ENCODE measurements at places on chromosomes 1 and 21.

DNA sequence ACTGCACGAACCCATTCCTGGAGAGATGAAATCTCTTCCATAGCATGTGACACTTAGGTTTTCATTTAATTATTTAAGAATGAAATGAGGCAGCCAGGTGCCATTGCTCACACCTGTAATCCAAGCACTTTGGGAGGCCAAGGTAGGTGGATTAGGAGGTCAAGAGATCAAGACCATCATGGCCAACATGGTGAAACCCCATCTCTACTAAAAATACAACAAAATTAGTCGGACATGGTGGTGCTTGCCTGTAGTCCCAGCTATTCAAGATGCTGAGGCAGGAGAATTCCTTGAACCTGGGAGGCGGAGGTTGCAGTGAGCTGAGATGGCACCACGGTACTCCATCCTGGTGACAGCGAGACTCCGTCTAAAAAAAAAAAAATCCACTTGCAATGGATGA, 17.8 kb downstream of the L1TD1 start:
- no peak for DNase-seq

DNA sequence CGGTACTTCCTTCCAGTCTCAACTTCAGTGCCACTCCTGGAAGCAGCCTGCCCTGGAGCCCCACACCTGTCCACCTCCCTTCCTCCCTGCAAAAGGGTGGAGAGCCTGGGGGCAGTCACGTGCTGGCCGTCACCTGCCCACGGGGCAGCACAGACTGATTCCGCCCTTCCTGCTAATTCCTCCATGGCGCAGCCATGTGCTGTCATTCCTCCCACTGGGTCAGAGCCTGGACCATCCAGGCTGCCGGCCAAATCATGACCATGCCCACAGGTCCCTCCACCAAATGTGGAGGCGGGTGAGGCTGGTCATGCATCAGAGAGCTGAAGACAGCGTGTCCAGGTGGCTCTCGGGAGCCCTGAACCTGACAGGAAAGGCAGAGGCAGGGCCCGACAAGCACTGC, 24.4 kb upstream of the GPR153 start:
- DNase-seq = no peak

- DNase-seq = no peak
Measured at GRCh38 chr1:48018799-48019198, 21.6 kb upstream of the TRABD2B start.

DNA sequence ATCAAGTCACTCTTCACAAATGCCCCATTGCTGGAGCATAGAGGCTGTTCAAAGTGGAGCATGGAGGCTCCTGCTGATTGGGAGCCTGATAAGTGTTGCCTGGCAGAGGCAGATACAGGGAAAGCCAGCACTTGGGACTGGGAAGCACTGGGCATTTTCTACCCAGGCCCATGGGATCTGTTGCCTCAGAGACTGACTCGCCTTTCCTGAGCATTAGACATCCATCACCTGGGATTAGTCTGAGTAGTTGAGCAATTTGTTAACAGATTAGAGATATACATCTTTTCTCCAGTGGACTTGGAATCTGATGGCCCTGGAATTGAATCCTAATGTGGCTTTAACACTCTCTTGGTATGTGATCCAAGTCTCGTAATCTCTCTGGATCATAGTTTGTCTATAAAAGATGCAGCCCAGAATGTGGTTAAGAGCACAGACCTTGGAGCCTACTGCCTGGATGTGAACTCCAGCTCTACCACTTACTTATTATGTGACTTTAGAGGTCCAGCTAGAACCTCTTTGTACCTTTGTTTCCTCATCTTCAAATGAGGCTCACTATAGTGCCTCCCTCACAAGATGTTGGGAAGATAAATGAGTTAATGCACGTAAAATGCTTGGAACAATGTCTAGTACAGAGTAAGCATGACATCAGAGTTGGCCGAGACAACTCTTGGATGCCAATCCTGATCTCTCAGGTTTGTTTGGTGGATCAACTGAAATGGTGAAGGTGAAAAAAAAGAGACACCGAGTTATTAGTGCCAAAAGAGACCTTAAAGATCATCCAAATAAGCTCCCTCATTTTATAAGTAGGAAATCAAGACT, 38.3 kb upstream of the NRDC start:
- peak; percentile 80 for DNase-seq

GRCh38 chr1:66527686-66528085, 6.3 kb upstream of the SGIP1 start:
- peak; percentile 82 for DNase-seq

DNA sequence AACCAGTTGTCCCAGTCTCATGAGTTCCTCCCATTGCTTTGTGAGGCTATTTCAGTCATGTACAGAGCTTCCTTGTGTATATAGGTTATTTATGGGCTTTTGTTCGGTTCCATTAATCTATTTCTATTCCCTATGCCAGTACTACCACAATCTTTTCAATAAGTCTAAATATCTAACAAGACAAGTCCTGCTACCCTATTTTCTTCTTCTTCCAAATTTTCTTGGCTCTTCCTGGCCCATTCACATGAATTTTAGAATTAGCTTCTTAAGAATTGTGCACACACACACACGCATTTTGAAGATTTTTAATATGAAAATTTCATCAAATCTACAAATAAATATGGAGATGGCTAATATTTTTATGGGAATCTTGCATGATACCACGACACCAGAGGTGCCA, 33.8 kb upstream of the ATF3 start:
- no peak for DNase-seq

- DNase-seq = no peak
Measured at GRCh38 chr1:39540504-39541031, 36.0 kb downstream of the PABPC4 start.

DNA sequence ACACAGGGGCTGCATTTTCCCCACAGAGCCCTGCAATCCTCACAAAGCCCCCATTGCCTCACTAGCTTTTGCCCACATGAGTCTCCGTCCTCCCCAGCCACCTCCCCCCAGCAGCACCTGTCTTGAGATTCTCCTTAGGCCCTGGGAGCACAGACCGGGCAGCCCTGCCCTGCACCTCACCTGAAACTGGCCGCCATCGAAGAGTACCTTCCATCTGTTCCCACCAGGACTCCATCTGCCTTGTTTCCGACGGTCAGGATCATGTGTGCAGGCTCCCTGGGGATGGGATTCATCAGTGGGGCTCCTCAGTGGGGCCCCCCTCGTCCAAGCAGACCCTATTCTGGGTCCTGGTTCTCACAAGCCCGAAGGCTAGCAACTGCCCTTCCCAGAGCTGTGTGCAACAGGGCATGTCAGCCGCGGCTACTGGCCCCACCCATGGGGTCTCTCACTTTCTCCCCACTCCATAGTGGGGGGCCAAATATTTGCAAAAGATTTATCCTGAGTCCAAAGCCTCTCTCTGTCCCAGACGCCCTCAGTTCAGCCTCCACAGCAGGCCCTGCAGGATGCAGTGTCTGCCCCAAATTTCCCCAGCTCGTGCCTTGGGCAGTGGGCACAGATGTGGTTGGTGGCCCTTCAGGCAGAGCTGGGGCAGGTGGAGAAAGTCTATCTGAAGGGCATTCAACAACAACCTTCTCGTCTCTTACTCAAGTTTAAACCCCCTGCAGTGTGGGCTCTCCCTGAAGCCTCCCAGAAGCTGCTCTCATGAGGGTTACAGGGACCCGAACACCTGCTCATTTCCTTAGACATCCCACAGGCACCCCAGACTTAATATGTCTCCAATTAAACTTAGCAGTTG, 4.8 kb downstream of the PDZK1IP1 start:
- DNase-seq = no peak

GRCh38 chr1:83746234-83746633, 252.7 kb downstream of the TTLL7 start:
- DNase-seq = no peak

DNA sequence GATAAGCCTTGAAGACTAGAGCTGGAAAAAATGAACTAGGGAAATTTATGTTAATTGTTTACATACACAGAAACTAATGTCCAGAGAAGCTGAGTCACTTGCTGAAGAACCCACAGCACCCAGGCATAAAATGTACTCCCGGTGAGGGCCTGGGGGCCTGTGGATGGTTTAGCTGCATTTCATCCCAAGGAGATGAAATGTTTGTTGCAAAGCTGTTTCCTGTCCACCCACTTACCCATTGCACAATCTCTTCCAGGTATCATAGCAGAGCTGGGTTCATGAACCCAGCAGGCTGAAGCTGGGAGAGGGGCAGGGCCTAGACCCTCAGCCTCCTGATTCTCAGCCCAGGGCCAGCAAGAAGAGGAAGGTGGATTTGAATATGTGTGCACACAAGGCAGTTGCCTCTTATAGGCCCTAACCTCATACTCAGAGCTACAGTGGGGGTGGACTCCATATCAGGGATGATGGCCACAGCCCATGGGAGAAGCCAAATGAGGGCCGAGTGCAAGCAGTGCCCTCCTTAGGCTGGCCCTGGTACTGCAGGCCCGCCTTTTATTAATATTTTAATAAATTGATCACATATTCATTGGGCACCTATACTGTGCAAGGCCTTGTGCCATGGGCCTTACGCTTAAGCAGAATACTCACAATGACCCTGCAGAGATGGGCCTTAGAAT, 110.8 kb downstream of the LACTBL1 start:
- peak; percentile 72 for DNase-seq

- no peak for DNase-seq
Measured at GRCh38 chr1:93756657-93757056, 75.0 kb upstream of the BCAR3 start.

DNA sequence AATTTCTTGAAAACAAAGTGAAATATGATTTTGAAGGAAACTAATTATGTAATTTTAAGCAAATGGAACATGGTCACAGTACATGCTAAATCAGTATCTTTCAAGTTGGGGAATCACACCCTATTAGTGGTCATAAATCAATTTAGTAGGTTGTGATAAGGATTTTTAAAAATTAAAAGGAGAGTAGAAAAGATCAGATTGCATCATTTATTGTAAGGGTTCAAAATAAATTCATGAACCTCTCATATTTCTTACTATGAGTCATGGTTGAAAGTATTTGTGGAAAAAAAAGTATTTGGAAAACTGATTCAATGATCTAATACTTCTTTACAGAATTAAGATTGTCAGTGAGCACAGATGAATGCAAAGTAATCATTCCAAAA, 14.6 kb downstream of the ADSS2 start:
- DNase-seq = peak; percentile 56

GRCh38 chr1:36151134-36151844, 2.0 kb upstream of the TRAPPC3 start:
- no peak for DNase-seq

DNA sequence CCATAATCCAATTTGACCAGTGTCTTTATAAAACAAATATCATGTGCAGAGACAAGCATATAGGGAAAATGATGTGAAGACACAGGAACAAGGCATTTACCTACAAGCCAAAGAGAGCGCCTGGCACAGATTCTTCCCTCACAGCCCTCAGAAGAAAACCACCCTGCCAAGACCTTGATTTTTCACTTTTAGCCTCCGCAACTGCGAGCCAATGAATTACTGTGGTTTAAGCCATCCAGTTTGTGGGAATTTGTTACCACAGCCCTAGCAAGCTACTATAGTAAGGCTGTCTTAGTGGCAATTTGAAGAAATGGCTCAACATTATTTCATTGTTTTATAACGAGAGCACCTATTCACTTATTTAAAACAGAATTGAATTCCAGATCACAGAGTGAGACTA, 85.7 kb upstream of the CCDC190 start:
- DNase-seq = no peak

- DNase-seq = no peak
Measured at GRCh38 chr1:157008502-157008901, 37.0 kb downstream of the ARHGEF11 start.

DNA sequence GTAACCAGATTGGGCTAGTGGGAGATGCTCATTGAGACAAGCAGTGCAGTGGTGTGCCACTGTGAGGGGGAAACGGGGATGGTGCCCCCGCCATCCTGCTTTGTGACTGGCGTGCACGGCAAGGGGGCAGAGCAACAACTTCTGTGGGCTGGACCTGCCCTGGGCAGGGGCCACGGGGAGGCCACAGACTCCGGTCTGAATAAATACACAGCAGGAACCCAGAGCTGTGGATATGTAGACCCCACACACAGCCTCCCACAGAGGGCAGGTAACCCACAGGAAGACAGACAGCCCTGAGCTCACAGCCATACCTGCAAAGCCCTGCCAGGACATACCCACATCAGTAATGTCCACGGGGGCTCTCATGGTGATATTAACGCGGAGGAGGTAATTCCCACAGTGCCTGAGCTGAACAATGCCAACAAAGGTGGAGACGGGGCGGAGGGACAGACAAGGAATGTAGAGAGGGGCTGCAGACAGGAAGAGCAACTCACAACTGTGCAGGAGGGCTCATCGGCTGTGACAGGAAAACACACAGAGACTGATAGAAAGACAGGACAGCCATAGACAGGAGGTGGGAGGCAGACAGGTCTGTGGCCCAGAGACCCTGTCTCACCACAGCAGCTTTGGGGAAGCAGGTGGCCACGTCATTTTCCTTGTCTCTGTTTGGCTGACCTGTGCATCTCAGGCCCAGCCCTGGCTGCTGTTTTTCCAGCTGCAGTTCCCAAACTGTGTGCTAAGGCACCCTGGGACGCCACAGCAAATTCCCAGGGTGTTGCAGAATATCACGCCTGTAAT, 4.9 kb upstream of the WNT3A start:
- no peak for DNase-seq

DNA sequence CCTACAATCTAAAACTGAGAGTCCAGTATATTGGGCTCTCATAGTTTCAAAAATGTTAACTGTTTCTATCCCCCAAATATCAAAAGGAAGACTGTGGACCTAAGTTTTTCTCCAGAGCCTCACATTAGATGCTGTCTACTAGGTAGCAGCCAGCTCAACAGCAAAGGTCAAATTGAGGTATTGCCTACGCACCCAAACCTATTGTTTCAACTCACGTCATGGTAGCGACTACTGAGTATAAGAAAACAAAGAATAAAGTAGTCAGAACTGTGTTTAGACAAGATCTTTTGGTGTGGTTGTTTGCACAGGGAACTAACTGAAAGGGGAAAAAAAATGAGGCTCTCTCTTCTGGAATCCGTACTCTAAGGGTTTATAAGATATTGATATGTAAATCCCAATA, 173.2 kb downstream of the LBR start:
- no peak for DNase-seq

- peak; percentile 54 for DNase-seq
Measured at GRCh38 chr1:46364612-46365011, 24.0 kb downstream of the NSUN4 start.

- DNase-seq = peak; percentile 97
Measured at GRCh38 chr1:20380616-20381035, 90.0 kb downstream of the VWA5B1 start.

DNA sequence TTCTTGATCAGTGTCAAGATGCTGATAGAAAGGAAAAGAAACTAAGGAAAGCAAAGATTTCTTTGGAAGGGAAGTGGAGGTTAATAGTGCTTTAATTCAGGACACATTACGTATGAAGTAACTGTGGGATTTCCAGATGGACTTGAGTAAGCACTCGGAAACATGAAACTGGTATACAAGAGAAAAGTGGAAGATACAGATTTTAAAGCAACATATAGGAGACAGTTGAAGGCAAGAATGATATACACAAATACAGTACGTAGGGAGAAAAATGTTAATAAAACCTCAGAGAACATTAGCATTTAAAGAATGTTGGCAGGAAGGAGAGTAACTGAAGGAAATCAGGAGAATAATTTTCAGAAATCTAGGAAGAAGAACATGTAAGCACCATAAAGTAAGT, 730.9 kb upstream of the ADGRL2 start:
- peak; percentile 69 for DNase-seq

- DNase-seq = no peak
Measured at GRCh38 chr1:160074865-160075264, 4.9 kb upstream of the KCNJ10 start.

- no peak for DNase-seq
Measured at GRCh38 chr21:42836767-42837301, 42.5 kb downstream of the WDR4 start.

GRCh38 chr1:10537082-10537766, 62.5 kb downstream of the PEX14 start:
- no peak for DNase-seq

Data from fibroblast of upper back skin (primary cell).